T47D (cell line): ENCODE measurements at places on chromosomes 2 and 18.

GRCh38 chr2:223944166-223944702 is 901 bp downstream of the WDFY1 start:
- no peak for DNase-seq

GRCh38 chr2:182301093-182301492 is 125.7 kb downstream of the PDE1A start:
- peak; percentile 4 for DNase-seq

GRCh38 chr18:55857956-55858355 is 270.0 kb upstream of the TCF4 start:
- no peak for DNase-seq

- no peak for DNase-seq
Observed at GRCh38 chr2:5409898-5410381, 282.2 kb upstream of the SOX11 start.

- no peak for DNase-seq
Observed at GRCh38 chr2:5609201-5609600, 83.0 kb upstream of the SOX11 start.

- no peak for DNase-seq
Observed at GRCh38 chr2:7884338-7884737, 797.5 kb upstream of the ID2 start.

DNA sequence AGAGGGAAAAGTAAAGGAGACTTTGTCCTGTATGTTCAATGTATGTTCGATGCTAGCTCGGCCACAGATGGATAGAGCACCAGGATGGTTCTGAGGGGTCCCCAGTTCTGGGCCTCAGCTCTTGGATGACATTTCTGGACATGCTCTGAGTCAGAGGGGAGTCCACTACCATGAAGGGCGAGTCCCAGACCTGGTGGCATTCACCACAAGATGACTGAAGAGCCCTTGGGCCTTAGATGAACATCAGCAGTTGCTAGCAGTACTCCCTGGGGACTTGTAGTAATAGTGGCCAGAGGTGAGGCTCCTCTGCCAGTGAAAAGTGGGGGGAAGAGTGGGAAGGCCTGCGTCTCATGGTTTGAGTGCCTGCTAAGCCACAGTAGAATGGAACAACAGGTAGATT is 109.5 kb downstream of the GRB14 start:
- DNase-seq = no peak

- no peak for DNase-seq
Observed at GRCh38 chr2:144521686-144522085, 1.8 kb upstream of the ZEB2 start.

- no peak for DNase-seq
Observed at GRCh38 chr2:211349031-211349430, 792.6 kb downstream of the CPS1 start.

- DNase-seq = no peak
Observed at GRCh38 chr2:152046940-152047339, 51.9 kb downstream of the CACNB4 start.

- DNase-seq = peak; percentile 13
Observed at GRCh38 chr2:97935719-97936161, 60.0 kb downstream of the TMEM131 start.

DNA sequence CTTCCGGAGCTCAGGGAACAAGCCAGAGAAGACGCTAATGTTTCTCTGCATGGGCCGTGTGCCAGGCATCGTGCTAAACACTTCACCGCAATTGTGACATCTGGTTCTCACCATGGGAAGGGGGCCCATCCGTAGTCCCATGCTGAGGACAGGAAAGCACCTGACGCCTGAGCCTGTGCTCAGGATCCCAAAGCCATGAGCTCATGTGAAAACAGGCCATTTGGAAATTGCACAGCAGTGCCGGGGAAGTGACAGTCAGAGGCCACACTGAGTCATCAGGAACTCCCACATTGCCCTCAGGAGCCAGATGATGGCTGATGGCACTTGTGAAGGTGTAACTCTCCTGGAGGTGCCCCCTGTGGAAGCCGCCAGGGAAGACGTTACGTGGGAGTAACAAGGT is 141.0 kb downstream of the INHBB start:
- no peak for DNase-seq

DNA sequence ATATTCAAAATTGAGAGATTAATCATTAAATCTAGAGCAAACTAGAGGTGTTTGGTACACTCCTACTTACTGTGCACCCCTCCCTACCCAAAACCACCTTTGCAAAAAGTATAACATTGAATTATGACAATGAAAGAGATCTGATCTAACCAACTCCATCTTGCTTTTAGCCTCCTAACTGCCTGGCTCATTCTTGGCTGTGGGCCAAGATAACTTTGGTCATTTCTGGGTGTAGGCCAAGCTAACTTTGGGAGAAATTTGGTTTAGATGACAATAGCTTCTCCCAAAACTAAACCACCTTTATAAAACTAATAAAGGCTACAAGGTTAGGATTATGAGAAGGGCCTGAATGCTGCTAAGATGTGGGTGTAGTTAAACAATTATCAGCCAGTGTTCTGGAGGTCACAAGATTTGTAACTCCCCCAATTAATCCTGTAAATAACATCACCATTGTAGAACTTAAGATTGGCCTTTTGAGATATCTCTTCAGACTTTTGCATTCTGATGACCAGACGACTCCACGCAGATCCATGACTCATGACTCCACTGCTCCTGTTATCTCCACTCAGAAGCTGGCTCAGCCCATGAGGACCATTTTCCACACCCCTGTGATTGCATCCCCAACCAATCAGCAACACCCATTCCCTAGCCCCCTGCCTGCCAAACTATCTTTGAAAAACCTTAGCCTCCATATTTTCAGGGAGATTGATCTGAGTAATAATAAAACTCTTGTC is 160.2 kb downstream of the FBXO15 start:
- no peak for DNase-seq

- no peak for DNase-seq
Observed at GRCh38 chr2:128316777-128317180, 1.9 kb downstream of the HS6ST1 start.

DNA sequence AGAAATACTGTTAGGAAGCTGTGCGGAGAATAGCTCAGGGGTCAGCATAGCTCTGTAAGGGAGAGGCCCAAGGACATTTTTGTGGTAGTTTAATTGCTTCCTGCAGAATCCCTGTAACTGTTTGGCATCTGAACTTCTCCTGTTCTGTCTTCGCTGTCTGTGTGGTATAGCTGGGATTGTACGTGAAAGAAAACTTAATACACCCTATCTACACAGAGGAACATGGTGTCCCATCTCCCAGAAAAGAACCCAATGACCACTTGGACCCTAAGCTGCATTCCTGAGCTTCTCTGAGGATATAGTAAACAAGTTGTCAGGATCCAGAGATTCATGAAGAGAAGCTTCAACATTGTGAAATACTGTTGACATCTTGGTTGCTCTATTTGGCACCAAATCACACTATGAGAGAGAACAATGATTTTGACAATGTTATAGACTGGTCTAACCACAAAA is 81.3 kb downstream of the CDC42EP3 start:
- no peak for DNase-seq

DNA sequence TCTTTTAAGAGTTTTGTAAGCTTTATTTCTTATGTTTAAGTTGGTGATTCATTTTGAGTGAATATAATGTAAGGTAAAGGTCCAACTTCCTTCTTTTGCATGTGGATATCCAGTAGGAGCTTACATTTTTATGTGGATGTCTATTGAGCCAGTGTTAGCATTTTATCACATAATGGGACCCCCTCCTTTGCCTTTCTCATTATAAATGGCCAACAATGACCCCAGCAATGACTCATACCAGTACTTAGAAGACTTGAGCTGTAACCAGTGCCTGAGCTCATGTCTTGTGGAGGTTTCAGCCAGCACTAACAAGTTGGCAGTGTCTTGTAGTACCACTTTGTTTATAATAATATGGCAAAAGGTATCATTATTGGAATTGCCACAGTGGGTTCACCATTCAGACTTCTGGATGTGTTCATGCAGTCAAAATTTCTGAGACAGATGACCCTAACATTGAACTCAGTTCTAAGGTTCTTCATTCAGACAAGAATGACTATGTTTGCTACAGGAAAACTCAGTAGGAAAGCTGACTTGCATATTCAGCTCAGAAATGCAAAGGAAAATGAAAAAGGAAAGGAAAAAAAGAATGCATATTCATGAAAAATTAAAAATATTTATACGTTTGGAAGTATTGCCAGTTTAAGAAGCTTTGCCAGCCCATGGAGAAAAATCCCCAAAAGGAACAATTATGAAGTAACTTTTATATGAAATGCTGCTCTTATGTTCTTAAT is 41.0 kb downstream of the CDKL4 start:
- no peak for DNase-seq

DNA sequence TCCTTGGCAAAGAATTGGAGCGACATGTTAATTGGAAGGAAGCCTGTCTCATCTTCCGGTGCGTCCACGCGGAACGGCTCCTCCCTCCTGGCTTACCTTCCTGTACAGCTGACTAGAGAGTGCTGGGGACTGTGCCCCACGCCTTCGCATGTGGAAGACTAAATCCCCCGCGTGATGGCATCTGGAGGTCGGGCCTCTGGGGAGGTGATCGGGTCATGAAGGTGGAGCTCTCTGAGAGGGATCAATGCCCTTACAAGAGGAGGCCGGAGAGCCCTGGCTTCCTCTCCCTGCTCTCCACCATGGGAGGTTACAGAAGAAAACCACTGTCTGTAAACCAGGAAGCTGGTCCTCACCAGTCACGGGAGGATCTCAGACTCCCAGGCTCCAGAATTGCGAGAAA is 104.1 kb upstream of the OTOS start:
- DNase-seq = no peak

- no peak for DNase-seq
Observed at GRCh38 chr2:102392942-102393341, 30.0 kb upstream of the IL18RAP start.

- DNase-seq = no peak
Observed at GRCh38 chr18:51300912-51301311, 103.4 kb upstream of the MEX3C start.

- no peak for DNase-seq
Observed at GRCh38 chr18:75421656-75422055, 5.8 kb downstream of the SMIM21 start.

- DNase-seq = no peak
Observed at GRCh38 chr2:128841803-128842202, 523.1 kb upstream of the HS6ST1 start.

DNA sequence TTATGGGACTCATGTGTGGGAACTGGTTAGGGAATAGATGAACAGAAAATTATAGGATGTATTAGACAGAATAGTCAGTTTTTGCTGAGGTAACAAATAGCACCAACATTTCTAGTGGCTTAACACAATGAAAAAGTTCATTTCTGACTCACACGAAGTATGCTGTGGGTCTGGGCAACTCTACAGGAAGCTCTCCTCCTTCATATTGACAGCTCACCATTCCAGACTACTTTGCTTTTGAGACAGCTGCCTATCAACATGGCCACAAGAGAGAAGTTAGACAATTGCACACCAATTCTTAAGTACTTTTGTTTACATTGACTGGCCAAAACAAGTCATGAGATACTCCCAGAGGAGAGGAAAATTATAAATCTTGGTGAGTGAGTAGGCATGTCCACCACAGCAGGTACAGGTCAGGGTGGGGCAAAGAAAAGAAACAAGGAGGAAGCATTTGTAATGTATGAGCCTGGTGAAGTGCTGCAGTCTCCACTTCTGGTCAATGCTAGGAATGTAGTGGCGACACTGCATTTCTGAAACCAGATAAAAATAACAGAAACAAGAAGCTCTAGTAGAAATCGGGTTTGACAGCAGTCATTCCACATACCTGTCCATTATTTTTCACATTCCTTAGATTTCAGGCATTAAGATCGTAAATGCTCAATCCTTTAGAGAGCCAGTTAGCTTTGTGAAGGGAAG is 141.6 kb downstream of the ICOS start:
- DNase-seq = no peak

DNA sequence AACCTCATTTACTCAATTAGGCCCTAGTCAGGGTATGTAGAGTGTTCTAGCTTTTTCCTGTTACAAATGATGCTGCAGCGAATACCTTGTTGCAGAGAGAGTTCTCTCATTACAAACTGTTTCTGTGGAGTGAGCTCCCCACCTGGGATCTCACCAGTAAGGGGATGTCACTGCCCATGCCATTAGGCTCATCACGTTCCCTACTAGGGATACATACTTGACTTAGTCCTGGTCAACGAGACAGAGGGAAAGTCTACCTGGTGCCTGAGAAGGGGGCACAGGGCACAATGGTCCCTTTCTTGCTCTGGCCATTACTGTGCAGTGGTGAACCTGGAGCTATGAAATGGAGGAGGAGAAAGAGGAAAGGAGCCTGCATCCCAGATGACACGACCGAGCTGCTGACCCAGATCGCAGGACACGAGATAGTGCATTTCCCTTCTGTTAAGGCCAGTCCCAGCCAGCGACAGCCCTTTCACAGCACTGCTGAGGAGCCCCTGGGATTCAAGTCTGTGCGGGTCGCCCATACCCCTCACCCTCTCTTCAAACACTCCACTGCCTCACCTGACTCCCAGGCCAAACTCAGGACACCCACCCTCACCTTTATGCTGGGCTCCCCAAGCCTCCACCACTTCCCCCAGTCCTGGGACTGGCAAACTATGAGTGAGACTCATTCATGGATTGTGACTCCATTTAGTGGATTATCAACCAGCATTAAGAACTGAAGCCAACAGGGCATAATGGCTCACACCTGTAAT is 16.0 kb downstream of the MALL start:
- no peak for DNase-seq

- DNase-seq = no peak
Observed at GRCh38 chr2:164935118-164936101, 19.9 kb downstream of the SLC38A11 start.

DNA sequence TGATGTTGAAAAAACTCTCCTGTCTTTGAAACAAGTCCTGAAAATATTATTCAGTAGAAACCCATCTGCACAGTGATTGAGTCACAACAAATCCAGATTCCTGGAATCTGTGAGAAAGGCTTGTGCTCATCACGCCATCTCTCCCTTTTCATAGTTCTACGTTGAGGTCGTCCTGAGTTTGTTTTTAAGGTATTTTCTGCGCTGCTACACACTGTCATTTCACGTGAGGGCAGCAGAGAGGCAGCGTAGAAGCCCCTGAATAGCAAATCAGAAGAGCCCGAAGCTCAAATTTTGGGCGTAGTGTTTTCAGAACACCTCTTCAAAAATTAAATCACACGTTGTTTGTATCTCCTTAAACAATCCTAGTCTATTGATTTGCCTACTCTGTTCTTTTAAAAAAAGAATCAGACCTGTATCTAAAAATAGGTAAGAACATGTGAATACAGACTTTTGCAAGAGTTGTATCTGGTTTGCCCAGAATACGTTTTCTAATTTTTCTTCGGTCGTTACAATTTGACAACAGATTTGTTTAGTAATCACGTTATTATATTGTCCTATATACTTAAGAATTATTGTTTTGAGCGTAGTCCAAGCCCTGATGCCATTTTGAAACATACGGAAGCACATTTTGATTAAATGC is 61.6 kb upstream of the SLC38A11 start:
- DNase-seq = peak; percentile 12

DNA sequence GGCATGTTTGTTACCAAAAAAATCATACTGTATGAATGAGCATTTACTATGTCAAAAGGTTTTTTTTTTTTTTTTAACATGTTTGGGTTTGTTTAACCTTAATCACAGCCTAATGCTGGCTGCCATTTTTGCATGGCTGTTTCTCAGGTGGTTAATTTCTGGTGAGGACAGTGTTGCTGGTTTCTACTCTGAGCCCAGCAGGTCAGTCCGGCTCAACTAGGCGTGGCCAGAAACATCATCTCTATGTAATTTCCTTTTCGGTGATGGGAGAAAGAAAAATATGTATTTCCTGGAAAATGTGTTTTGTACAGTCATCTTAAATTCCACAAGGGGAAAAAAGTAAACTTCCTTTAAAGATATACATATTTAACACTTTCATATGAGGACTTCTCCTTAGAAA is 24.9 kb upstream of the BZW1 start:
- no peak for DNase-seq
